Activated CD8-positive, alpha-beta memory T cell treated with anti-CD3 and anti-CD28 coated beads, Interleukin-2, amount 50 U/mL, for 4 hours (primary cell): ENCODE measurements at places on chromosomes 1 and 21.
A peak's percentile ranks its signal among the peaks of the same experiment; 100 is the strongest.

DNA sequence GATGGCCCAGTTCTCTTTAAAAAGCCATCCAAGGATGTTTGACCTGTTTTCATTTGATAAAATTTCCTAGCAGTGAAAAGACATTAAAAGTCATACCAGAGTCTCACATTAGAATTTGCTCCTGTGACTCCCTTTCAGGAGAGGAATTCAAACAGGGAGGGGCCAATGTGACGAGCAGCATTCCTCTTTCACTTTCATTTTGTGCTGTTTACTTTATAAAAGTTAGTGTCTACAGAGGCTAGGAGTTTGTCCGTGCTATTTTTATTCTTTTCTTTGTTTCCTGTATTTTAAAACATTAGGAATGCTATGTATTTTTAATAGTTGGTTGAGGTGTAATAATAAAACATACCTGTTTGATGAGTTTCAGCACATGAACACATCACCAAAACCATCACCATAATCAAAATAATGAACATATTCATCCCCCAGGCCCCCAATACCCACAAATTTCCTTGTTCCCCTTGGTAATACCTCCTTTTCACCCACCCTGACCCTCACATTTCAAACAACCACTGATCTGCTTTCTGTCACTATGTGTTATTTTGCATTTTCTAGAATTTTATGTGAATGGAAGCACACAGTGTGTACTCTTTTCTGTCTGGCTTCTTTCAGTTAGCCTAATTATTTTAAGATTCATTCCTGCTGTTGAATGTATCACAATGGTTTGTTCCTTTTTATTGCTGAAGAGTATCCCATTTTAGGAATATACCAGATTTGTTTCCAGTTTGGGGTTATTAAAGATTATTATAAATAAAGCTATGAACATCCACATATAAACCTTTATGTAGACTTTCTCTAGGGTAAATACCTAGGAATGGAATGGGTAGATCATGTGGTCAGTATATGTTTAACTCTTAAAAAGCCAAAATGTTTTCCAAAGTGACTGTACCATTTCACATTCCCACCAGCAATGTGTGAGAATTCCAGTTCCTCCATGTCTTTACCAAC, 129.5 kb downstream of the TENT5C start:
- peak; percentile 30 for DNase-seq

DNA sequence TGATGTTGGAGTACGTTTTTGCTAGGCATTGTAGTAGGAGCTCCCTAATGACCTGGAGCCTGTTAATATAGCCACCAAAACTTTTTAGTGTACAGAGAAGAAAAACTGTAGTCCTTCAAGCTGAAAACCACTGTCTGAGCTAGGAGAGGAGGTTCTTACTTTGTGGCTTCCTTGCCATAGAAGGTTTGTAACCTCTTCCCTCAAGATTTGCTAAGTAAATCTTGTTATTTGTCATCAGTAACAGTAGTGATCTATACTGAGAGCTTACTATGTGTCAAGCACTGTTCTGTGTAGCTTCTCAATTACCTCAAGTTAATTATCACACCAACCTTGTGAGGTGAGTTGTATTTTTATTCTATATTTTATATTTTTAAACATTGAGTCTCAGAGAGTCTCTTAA, 21.2 kb upstream of the LRRC8C start:
- no peak for DNase-seq

DNA sequence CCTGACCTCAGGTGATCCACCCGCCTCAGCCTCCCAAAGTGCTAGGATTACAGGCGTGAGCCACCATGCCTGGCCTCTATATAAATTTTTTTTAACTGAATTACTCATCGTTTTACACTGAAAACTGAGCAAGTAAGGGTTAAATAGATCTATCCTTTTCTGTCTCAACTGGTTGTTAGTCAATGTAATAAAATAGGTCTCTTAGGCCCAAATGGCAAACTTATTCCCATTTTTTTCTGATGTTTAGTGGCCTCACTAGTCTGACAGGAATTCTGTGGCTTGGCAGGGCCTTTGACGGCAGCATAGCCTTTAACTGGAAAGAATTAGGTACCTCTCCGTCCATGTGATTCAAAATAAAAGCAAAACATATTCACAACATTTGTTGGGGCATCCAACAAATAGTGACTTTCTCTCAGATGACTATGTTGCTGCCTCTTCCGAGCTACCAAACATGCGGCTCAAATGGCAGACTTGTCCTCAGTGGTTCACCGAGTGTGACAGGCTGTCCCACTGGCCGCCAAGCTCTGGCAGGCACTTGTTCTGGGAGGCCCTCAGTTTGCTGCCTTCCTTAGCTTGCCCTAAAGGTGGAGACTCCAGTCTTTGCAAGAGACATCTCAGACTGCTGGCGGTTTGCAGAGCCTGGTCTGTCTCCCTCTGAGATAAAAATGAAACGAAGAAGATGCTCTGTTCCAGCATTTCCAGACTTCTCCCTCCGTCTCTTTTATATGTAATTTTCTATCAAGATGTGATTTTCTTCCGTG, 17.4 kb downstream of the ATP1A4 start:
- DNase-seq, result no peak

- DNase-seq, result peak; percentile 43
Observed at GRCh38 chr1:112358798-112359408, 37.1 kb upstream of the CTTNBP2NL start.

GRCh38 chr1:70427976-70428375, 16.9 kb downstream of the CTH start:
- DNase-seq, result no peak

DNA sequence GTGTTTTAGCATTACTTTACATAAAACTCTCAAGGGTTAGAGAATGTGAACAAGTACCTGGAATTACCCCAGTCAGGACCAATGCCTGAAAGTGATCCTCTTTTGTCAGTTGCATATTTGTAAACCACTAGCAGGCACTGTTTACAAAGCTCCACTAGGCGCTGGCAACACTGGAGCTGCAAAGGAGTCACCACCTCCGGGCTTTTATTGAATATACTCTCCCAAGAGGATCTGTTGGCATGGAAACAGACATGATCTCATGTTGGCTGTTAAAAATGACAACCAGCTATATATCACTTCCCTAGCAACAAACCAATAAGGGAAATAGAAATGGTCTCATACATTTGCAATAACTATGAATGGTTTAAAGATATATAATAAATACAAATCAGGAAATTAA, 116.0 kb downstream of the TTLL7 start:
- DNase-seq, result no peak

GRCh38 chr1:31221072-31221471, 18.6 kb downstream of the NKAIN1 start:
- no peak for DNase-seq

GRCh38 chr1:174039027-174039426, 16.9 kb upstream of the RC3H1 start:
- no peak for DNase-seq

DNA sequence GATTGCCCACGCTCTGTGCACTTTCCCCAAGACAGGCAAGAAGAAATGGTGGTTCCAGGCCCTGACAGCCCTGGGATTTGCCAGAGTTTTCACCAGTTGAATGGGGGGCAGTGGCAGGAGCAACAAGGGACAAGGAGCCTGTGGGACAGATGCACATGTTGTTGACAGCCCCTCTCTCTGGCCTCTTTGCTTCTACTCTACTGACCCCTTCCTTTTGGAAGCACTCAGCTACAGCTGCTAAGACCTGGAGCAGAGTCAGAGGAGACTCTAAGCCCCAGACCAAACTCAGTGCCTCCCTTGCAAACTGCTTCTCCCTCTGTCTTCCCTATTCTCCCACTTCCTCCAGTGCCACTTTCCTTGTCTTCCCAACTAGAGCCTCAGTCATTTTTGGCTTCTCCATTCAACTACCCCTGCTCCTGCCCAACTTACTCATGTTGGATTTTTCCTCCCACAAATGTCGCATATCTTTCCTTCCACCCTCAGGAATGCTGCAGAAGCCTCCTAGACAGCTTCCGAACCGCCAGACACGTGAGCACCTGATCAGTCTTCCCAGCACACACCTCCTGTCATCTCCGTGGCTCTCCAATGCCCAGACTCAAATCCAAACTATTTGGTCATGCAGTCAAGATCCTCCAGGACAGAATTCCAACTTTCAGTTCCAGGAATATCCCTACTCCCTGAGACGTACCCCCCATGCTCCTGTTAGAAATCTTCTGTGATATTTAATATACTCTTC, 9.1 kb downstream of the INKA2 start:
- no peak for DNase-seq

DNA sequence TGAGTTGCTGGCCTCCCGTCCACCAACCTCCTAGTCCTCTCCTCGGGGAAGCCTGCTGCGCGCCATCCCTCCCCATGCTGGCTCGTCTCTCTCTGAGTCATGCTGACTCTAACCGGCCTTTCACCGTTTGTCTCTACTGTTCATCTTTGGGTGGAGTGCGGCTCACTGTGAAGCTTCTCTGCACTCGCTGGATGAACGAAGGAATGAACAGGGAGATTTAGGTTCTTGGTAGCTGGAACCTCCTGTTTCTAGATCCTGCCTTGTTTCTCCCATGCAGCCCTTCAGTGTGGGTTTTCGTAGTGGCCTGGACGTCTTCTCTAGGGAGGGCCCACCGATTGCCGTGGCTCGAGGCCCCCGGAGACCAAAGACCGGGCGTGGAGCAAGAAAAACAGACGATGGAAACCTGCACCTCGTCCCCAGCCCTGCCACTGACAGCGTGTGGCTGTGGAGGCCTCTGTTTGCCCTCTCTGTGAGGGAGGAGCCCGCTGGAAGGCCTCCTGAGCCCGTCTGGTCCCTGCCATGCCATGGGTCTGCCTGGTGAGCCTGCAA, 227.6 kb upstream of the C1orf174 start:
- no peak for DNase-seq

DNA sequence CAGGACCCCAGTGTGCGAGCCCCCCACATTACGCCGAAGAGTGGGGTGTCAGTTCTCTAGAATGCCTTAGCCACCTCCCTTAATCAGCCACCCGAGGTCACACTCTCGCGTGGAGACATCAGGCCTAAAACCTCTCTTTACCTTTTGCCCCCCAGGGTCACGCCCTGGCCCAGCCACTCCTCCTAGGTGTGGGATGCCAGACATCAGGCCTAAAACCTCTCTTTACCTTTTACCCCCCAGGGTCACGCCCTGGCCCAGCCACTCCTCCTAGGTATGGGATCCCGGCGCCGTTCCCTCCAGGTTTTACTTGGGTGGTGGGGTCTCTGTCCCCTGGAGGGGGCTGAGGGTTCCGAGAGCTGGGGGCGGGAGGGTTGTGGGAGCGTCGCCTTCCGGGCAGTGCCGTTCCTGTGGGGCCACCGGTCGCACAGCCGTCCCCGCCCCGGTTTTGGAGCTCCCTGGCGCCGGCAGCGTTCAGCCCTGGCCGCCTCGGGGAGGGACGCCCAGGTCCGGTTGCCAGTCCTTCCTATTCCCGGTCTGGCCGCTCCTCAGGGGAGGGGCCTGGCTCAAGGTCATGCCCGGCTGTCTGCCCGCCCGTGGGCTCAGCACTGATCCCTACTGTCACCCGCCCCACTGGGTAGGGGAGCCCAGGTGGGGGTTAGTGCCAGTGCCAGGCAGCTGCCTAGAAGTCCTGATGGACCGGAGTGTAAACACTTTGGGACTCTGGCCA, 882 bp downstream of the VPS13D start:
- no peak for DNase-seq

- no peak for DNase-seq
Observed at GRCh38 chr1:201779351-201779880, 49.5 kb upstream of the IPO9 start.

- no peak for DNase-seq
Observed at GRCh38 chr1:59055908-59056719, 240.8 kb upstream of the FGGY start.

- no peak for DNase-seq
Observed at GRCh38 chr1:7313826-7314225, 457.3 kb upstream of the VAMP3 start.

DNA sequence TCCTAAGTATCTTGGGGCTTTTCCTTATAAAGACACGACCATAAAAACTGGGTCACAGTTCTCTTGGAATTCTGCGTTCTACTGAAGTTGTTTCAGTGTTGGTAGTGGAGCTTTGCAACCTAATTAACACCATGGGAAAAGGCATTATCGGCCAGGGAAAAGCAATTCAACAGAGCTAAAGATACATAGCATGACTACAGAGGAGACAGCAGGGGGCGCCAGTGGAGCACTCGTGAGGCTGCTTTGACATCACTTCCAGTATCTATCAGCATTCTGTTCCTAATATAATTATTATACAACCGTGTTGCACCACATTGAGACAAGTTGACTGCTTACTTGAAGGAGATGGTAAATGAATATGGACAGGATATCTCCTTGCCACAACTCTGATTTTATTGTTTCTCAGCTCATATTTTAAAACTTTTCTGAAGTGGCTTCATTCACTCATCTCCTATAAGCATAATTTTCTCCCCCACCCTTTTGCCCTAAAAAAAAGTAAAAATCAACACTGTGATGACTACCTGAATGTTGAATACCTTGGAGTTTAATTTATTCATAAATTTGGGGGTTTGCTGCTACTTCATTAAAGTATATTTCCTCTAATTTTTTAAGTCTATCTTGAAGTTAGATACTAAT, 39.4 kb downstream of the ZP4 start:
- DNase-seq, result no peak

DNA sequence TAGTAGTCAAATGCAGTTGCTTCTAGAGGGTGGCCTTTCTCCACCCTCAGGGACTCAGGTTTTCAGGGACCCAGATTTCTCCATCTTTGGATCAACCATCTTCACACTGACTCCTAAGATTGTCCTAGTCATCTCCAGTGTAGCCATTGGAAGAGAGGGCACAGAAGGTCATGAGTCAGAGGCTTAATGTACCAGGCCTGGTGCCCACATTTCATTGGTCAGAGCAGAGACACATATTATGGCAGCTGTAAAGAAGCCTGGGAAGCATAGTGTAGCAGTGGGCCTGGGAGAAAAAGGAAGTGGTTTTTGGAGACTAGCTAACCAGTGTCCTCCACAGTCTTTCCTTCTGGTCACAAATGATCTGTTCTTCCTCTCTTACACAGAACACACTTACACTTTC, 122.5 kb downstream of the GIPC2 start:
- DNase-seq, result no peak

GRCh38 chr1:201147396-201148015, 6.8 kb downstream of the TMEM9 start:
- DNase-seq, result no peak

- DNase-seq, result no peak
Observed at GRCh38 chr1:178344513-178345091, 152.2 kb downstream of the CLEC20A start.

DNA sequence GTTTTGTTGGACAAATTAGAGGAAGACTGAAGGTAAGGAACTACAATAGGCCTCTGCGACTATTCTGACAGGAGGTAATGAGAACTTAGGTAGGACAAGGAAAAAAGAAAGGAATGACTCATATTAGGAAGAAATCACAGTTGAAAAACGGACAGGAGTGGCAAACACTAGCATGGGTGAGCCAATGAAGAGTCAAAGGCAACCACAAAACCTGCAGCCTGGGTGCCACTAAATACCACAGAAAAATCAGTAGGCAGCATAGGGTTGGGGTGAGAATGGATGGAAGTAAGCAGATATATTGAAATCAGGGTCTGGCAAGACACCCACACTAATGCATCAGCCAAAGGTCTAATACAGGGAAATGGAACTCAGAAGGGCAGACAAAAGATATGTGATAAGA, 10.0 kb downstream of the RBM34 start:
- no peak for DNase-seq

DNA sequence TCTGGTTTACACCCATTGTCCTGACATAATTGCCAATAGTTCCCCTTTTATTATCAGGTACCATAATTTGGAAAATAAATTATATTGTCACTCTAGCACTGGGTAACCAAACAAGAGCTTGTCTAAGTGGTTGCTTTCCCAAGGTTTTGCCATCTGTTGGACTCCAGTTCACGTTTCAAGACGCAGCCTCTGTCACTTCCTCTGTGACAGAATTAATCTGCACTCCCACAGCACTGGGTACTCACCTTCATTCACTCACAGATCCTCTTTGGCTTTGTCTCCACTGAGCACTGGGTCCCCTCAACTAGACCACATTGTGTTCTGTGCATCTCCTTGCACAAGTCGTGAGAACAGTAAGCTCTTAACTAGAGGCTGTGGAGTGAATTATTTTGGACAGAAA, 123.6 kb upstream of the JUN start:
- no peak for DNase-seq
